ENCODE measurements at places on chromosomes 12 and 14.

GRCh38 chr12:25155022-25155576, 39.9 kb downstream of the DNAI7 start:
- DNase-seq = peak; percentile 50

DNA sequence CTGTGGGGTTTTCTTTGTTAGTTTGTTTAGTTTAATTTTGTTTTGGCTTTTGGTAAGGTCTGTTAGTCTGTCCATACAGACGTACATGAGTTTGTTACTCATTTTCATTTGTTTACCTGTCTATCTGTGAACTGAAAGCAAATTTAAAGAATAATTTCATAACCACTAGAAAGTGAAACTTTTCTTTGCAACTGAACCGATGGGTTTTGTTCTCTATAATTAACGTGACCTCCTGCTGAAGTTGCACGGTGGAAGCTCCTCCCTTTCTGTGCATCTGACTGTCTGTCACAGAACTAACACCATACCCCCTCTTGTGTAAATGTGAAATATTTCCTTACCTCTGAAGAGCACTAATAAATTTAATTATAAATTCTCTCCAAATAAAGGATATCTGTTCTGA, 595.5 kb downstream of the GALC start:
- DNase-seq = no peak

GRCh38 chr12:118011377-118011776, 5.1 kb upstream of the RFC5 start:
- no peak for DNase-seq

- DNase-seq = no peak
Measured at GRCh38 chr14:103935102-103935501, 6.8 kb downstream of the TDRD9 start.

DNA sequence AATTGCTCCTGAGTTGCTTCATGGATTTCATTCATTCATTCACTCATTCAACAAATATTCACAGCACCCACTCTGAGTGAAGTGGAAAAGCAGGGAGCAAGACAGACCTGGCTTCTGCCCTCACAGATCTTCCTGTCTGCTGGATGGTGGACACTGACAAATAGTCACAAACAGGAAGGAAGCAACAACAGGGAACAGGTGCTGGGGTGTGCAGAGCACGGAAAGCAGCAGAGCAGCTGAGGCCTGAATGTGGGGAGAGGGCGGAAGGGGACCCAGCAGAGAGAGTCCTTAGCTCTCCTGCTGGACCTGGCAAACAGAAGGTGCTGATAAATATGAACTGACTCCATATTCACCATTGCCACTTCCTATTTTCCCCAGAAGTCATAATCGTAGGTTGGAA, 54.4 kb downstream of the SETD3 start:
- DNase-seq = no peak

- DNase-seq = no peak
Measured at GRCh38 chr12:107764626-107765025, 3.7 kb upstream of the PRDM4 start.

DNA sequence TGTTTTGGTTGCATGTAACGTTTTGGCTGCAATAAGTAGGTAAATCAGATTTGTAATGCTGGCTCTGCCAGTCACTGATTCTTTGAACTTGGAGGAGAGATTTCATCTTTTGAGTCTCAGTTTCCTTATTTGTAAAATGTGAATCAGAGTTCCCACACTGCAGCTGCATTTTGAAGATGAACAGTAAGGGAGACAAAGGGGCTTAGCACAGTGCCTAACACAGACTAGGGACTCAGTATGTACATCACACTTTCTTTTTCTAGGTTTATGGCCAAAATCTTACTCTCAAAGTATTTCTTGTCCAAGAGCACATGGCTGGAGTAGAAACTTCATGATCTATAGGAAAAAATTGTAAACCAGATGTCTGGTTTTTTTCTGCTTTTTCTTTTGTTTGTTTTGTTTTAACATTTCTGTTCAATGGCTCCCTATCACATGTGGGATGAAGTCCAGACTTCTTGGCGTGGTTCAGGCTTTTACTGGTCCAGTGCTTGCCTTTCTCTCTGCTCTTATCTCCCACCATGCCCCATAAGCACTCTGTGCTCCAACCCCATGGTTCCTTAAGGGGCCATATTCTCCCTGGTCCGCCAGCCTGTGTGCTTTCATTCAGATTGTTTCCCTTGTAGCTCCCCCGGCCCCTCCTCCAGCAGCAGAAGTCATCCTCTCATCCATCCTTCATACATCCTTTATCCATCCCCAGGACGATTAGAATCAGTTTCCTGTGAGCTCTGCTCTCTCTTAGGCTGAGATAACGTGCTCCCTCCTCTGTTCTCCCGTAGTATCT, 58.0 kb downstream of the SYNE2 start:
- DNase-seq = no peak

DNA sequence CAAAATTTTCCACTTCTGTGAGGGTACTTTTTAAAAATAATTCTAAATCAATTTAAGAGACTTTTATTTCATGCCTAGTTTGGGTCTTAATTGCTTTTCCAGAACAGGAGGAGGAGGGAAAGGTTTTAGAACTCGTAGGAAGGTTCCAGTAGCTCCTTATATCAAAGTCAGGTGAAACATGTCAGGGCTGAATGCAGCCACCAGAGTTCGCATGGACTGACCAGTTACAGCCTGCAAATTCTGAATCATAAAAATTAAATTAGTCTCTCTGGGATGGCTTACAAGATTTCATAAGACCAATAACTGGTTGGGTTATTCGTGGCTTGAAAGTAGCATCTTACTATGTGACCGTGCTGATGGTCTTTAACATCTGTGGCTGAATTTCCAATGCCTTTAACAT, 397 bp downstream of the BDKRB1 start:
- no peak for DNase-seq

DNA sequence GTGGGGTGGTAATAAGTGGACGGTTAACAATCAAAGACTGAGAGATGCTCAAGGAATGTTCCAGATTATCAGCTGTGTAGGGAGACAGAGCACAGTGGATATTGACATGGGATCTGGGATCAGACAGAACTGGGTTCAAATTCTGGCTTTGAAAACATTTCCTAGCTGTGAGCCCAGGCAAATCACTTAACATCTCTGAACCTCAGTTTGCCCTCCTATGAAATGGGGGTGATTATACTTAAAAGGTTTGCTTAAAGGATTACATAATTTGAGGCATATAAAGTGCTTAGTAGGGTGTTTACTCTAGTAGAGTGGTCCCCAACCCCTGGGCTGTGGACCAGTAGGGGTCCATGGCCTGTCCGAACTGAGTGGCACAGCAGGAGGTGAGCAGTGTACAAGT, 260.0 kb upstream of the CRY1 start:
- no peak for DNase-seq

DNA sequence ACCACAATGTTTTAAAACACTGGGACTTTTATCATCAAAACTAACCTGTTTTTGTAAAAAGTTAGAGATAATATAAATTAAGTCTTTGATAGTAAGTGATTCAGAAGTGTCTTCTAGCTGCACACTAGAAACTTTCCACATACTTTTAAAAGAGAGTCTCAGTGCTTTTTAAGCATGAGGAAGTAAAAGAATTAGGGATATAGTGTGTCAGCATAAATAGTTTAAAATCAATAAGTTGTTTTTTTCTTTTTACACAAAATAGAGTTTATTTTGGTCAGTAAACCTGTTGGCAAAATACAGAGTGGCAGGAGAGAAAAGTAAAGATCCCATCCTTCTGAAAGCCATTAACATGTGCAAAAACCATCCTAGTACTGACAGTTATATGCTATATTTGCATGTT, 1.7 kb downstream of the DNM1L start:
- no peak for DNase-seq

DNA sequence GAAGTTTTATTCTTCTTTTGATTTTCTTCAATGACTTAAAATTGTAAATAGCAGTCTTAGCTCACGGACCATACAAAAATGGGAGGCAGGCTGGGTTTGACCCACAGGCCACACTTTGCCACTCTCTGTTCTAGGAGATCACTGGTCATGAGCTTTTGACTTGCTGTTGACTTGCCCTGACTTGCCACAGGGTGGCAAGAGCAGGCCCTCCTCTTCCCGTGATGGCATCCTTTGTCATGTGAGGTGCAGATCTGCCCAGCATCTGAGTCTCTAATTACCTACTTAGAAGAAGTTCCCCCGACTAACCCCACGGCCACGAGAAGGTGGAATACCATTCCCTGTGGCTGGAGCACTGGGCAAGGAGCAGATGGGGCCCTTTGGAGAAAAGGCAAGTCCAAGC, 81.0 kb upstream of the SCAF11 start:
- DNase-seq = no peak

GRCh38 chr12:56221232-56221756, 428 bp downstream of the RNF41 start:
- peak; percentile 89 for DNase-seq

- DNase-seq = no peak
Measured at GRCh38 chr12:112342587-112342986, 39.6 kb downstream of the HECTD4 start.

GRCh38 chr12:126784328-126784921, 1482.5 kb upstream of the TMEM132C start:
- DNase-seq = peak; percentile 76

- no peak for DNase-seq
Measured at GRCh38 chr14:64760916-64761315, 56.7 kb downstream of the PLEKHG3 start.

- DNase-seq = peak; percentile 67
Measured at GRCh38 chr12:125861299-125862281, 796.4 kb downstream of the AACS start.

DNA sequence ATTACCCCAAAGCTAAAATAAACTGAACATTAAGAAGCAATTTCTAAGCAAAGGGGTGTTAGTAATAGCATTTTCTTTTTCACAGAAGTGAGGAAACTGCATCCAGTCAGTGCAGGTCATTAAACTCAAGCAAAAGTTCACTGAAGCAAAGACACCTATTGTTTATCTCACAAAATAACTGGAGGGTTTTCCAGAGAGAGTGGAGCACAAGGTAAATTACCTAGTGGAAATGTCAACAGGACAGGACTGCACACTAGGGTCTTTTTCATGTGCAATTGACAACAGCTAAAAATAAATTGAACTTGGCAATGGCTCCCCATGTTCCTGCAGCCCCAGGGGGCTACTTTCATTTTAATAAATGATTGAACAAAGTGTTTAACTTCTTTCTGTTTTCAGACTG, 742.0 kb downstream of the GALC start:
- no peak for DNase-seq

DNA sequence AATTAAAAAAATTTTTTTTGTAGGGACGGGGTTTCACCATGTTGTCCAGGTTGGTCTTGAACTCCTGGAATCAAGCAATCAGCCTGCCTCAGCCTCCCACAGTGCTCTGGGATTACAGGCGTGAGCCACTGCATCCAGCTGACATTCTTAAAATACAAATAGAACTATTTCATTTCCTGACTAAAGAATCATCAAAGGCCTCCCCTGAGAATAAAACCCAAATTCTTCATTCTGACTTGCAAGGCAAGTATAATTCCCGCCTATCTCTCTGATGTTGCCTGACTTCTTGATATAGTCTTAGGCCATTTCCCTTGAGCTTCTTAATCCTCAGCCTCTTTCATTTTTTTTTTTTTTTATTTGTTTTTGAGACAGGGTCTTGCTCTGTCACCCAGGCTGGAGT, 4.4 kb upstream of the BICD1 start:
- DNase-seq = no peak

GRCh38 chr12:96078231-96079135, 43.1 kb upstream of the LTA4H start:
- no peak for DNase-seq
